Mesothelial cell of epicardium (in vitro differentiated cells): ENCODE measurements at places on chromosomes 2 and 18. TPM values are rescaled to one million over a fixed set of nuclear protein-coding genes. Genes with fewer than 3 reads are reported as not detected.

The RIF1 gene
- total RNA-seq: 54.3 to 59.1 TPM (median 55.0 TPM) in 3 replicates

GRCh38 chr2:179712825-179713224 is 148.6 kb downstream of the ZNF385B start:
- no peak overlapping the region for H3K4me3 ChIP-seq
- no peaks in the 10 kb centered on the region for H3K36me3 ChIP-seq
- no peaks in the 10 kb centered on the region for H3K27me3 ChIP-seq
- no peak for DNase-seq

The UGT1A10 gene
- total RNA-seq: not detected in 3 replicates

DNA sequence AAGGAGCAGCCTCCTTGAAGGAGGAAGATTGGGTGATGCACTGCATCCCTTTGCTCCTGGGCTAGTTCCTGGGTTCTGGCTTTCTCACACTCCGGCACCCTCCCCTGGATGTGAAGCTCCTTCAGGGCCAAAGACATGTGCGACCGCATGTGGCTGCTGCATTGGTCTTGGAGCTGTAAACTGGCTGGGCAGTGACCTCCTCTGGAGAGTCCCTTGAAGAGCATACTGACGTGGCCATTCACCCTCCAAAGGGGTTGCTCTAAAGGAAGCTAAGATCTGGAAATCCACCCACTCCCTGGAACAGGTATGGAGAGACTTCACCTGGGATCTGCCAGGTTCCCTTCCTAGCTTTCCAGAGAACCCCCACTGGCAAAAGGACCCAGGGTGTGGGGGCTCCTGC is 62.1 kb downstream of the TMEM17 start:
- H3K4me1 ChIP-seq: no peaks in the 10 kb centered on the region
- DNase-seq: no peak
- H3K4me3 ChIP-seq: no peak overlapping the region
- no peaks in the 10 kb centered on the region for H3K36me3 ChIP-seq
- no peaks in the 10 kb centered on the region for H3K27me3 ChIP-seq
- no peak overlapping the region for H3K27ac ChIP-seq

DNA sequence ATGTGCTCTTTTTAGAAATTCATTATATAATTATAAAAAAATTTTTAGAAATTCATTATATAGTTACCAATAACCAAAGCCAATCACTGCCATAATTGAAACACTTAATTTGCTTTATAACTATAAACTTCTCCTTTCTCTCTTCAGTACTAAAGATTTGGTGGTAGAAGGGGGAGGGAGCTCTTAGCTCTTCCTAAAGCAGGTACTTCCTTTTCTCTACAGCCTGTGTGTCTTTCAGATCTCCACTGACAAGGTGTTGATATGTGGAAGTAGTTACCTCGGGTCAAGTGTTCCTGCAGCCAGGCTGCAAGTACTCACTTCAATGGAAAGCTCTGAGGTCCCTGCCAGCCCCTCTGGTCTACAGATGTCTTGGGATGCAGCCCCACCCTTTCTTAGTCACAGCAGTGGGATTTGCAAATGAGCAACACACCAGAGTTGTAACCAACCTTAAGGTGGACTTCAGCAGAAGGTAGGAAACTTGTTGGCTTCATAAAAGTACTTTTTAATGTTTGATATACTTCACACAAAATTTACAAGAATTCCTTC is 690.0 kb downstream of the ARHGAP15 start:
- no peak overlapping the region for H3K27ac ChIP-seq
- no peak for DNase-seq
- H3K27me3 ChIP-seq: no peaks in the 10 kb centered on the region
- H3K4me3 ChIP-seq: no peak overlapping the region

GRCh38 chr2:220452561-220452960 is 825.1 kb downstream of the SLC4A3 start:
- no peak overlapping the region for H3K4me3 ChIP-seq
- no peaks in the 10 kb centered on the region for H3K36me3 ChIP-seq
- no peak overlapping the region for H3K27ac ChIP-seq
- no peak for DNase-seq
- no peaks in the 10 kb centered on the region for H3K4me1 ChIP-seq
